ENCODE measurements at places on chromosomes 7 and 10.

DNA sequence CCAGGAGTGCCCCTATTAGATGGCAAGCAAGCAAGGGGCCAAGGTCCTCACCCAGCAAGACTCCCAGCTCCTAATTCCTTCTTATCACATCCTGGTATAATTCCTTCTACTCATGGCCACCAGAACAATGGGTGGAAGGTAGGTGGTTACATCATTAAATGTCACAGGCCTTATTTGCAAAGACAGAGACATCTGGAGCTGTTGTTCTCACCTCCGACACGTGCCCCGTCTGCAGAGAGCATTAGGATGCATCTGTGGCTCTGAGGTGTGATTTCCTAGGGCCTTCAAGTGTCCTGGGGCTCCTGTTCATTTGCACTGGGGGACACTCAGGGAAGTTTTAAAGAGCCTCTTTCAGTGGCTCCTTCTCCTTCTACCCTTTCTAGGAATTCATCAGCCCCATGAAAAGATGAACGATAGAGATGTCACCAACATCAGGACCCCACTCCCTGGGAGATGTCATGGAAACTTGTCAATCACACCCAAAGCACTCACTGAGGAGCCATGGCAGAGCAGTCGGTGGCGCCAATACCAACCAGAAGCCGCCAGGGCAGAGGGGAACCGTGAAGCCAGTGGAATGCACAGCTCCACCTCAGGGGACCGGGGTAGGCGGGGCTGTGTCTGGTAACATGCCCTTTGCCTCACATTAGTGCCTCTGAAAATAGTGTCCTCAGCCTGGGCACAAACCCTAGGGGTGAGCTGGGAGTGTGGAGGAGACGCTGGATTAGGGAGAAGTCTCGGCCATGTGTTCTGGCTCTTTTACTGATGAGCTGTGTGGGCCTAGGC is 2.9 kb upstream of the ATP6V0E2 start:
- DNase-seq: no peak

DNA sequence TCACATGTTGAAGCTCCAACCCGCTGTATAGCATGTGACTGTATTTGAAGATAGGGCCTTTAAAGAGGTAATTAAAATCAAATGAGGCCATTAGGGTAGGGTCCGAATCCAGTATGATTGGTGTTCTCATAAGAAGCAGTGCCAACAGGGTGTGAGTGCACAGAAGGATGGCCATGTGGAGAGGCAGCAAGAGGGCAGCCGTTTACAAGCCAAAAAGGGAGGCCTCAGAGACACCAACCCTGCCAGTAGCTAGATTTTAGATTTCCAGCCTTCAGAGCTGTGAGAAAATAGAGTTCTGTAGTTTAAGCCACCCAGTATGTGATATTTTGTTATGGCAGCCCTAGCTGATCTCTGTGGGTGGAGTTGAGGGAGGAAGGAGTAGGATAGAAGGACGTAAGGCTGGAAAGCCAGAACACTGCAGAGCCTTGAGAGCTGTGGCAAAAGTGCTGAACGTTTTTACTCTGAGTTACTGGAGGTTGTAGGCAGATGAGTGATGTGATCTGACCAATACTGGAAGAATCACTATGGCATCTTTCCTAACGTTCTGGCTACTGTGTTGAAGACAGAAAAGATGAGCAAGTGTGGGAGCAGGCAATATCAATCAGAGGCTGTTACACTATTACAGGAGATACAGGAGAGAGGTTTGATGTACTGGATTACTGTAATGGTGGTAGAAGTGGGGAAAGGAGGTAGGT is 334.9 kb downstream of the ELMO1 start:
- peak; percentile 45 for DNase-seq

- DNase-seq: no peak
These were observed 89.4 kb downstream of the C10orf90 start for GRCh38 chr10:126580873-126581647.

- DNase-seq: peak; percentile 24
These were observed 126.7 kb upstream of the CALN1 start for GRCh38 chr7:72538856-72539255.

- DNase-seq: no peak
These were observed 6.3 kb downstream of the RAPGEF5 start for GRCh38 chr7:22350466-22351328.

GRCh38 chr7:76354516-76354915 is 4.3 kb downstream of the YWHAG start:
- peak; percentile 45 for DNase-seq

DNA sequence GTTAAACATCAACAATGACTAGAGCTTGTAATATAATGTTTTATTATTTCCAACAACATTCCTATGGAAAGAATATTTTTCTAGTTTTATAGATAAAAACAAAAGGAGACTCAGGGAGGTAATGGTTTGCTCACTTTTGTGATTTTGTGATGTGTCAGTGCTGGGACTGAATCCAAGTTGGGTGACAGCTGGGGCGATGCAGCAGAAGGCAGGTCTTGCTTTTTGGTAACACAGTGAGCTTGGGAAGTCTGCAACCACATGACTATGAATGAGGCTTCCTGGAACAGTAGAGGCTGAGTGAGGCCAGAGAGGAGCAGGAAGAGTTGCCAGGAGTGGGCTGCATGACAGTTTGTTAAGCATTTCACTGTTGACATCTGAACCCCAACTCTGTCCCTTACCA is 4.9 kb upstream of the YKT6 start:
- no peak for DNase-seq

DNA sequence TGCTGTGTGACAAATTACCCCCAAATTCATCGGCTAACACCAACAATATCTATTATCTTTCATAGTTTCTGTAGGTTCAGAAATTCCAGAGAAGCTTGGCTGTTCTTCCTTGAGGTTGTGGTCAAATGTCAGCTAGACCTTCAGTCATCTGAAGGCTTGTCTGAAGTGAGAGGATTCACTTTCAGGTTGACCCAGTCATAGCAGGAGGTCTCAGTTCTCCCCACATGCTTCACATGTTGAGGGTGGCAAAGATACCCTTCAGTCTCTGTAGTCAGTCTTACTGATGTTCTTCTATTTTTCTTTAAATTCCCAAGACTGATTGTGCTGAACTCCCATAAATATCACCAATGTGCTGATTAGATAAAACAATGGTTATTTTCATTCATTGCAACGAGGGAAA is 1692.0 kb downstream of the REEP3 start:
- no peak for DNase-seq

GRCh38 chr10:30186371-30186875 is 127.0 kb upstream of the JCAD start:
- peak; percentile 52 for DNase-seq

DNA sequence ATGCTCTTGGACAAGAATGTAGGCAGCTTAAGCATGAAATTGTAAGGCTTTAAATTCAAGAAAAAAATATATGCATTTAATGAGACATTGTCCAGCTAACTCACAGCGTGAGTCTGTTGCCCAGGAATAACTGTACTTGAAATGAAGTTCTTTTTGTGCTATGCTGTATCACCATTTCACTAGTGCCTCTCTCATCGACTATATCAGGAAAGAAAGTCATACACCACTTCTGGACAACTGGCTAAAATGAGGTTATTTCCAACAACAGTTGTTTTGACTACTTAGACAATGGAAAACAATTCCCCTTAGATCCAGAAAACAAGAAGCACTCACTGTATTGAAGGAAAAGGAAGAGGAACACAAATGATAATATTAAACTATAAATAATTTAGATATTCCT is 251.8 kb downstream of the CRPPA start:
- DNase-seq: no peak

DNA sequence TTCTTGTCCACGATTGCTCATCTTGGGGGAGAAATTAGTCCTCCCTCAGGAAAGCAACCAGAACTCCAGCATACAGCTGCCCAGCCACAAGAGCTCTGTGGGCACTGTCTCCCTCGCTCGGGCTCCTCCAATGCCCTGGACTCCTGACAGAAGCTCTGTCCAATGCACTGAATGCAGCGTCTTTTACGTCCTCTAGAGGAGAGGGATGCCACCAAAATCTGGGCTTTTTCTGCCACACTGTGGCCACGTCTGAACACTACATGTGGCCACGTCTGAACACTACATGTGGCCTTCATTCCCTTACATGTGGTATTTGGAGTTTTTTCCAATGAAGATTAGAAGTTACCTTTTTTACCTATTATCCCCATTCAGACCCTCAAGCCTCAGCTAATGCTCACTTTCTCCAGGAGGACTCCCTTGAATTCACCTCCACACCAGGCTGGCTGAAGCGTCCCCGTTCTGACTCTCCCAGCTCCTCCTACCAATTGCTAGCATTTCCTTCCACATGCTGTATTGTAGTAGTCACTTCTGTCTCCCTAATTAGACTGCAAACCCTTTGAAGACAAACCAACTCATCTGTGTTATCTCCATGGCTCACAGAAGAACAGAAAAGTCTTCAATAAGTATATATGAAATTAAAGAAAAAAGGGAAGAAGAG is 134.3 kb upstream of the PDE1C start:
- peak; percentile 93 for DNase-seq

GRCh38 chr10:94279835-94280709 is 82.7 kb downstream of the NOC3L start:
- peak; percentile 67 for DNase-seq

GRCh38 chr10:32199714-32200394 is 143.6 kb upstream of the KIF5B start:
- DNase-seq: no peak

GRCh38 chr10:132289439-132289838 is 18.3 kb downstream of the STK32C start:
- no peak for DNase-seq

DNA sequence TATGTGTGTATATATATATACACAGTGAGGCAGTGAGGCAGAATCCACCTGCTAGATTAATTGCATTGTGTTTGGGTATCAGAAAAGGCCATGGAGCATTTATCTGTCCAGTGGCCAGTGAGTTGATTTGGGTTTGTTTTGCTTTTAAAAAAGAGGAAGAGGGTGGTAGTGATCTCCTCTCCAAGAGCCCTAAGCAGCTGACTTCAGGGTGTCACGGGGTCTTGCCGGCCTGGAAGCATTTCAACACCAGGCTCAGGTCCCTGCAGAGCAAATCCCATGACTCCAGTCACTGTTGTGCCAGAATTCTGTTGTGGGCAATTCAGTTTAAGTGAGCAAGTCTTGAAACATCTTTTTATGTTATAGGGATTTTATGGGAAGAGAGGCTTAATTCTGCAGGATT is 30.6 kb upstream of the GPNMB start:
- no peak for DNase-seq

GRCh38 chr10:113236998-113237397 is 287.0 kb downstream of the TCF7L2 start:
- no peak for DNase-seq

- no peak for DNase-seq
These were observed 25.4 kb downstream of the TBATA start for GRCh38 chr10:70759781-70760180.

DNA sequence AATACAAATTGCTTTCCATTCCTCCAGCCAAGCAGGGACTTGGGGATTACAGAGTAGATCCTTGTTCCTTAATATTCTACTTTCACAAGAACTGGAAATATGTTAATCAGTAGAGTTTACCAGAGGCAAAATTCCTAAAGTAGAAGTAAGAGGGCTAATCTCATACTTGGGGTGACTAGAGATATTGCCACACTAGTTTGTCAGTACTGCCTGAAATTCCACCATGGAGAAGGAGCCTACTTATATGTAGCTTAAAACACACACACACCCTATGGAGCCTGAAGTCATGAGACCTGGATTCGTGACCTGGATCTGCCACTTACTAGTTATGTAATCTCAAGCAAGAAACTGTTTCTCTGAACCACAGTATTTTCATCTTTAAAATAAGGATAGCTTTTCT is 33.9 kb downstream of the STRIP2 start:
- peak; percentile 64 for DNase-seq

- no peak for DNase-seq
These were observed 394.8 kb upstream of the IGFBP3 start for GRCh38 chr7:46315891-46316290.

DNA sequence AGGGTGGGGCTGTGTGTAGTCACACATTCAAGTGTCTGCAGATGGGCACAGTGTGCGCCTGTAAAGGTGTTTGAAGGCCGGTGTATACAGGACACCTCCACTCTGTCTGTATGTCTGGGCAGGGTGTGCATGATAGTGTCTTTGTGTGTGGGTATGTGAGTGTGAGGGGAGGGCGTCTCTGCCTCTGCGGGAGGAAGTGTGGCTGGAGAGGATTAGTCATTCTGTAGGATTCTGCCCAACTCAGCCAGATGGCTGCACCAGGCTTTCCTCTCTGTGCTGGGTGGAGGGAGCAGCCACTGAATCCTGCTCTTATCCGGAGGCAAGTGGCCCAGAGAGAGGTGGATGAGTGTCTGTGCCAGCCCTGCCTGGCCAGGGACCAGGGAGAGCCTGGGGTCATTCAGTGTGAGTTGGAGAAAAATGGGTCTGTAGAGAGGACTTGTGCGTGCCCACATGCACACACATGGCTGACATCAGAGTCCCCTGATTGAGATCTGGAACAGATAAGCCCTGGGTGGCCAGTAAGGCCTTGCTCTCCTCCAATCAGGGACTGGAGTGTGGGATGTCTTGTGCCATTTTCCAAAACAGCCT is 1.7 kb downstream of the SFXN3 start:
- DNase-seq: peak; percentile 94

DNA sequence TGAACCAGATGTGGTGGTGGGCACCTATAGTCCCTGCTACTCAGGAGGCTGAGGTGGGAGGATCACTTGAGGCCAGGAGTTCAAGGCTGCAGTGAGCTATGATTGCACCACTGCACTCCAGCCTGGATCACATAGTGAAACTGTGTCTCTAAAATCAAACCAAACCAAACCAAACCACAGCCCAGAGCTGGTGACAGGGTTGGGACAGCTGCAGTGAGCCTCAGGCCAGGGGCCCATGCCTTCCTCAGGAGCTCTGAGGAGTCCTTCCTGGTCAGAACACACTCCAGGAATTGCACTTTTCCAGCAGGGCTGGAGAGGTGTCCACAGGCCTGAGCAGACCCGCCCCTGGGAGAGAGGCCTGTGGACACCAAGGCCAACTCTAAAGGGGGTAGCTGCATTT is 32.5 kb upstream of the OCM2 start:
- no peak for DNase-seq

GRCh38 chr10:33303988-33304387 is 30.5 kb downstream of the NRP1 start:
- DNase-seq: no peak

GRCh38 chr7:154684666-154685563 is 318.0 kb downstream of the PAXIP1 start:
- no peak for DNase-seq

- DNase-seq: no peak
These were observed 40.4 kb upstream of the EPHB6 start for GRCh38 chr7:142814451-142814850.

GRCh38 chr10:83539528-83540308 is 599.6 kb upstream of the GHITM start:
- DNase-seq: peak; percentile 47

DNA sequence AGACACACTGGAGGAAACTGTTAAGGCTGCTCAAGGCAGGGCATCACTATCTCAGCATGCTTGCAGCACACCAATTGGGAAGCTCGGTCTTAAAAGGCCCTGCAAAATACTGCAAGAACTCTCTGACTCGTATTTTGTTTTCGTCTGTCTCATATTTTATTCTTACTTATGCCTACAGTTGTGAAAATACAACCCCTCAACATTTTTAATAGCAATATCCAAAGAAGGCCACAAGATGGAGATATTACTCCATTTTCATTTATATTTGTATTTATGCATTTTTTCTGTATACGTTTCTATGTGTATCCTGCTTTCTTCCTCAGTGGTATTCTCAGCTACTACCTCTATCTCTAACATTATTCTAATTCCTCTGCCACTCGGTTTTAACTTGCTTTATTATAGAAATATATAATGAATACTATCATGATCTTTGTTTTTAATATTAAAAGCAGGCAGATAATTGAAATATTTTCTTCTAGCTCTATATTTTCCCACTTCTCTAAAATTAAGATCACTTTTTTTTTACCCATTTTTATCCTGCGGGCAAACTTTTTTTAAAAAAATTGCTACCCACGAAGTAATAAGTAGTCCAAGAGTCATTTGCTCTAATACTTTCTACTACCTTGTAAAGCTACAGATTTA is 10.0 kb downstream of the DNAJC1 start:
- DNase-seq: peak; percentile 33

Measured in astrocyte of the hippocampus (primary cell).